Fibroblast of lung (primary cell): ENCODE measurements at places on chromosomes 2 and 18. TPM values are rescaled to one million over a fixed set of nuclear protein-coding genes. Genes with fewer than 3 reads are reported as not detected.

- H3K4me3 ChIP-seq = no peak overlapping the region
- H3K27ac ChIP-seq = no peak overlapping the region
- DNase-seq = no peak
- H3K4me1 ChIP-seq = no peaks in the 10 kb centered on the region
- H3K27me3 ChIP-seq = no peaks in the 10 kb centered on the region
These were observed 214.2 kb downstream of the BCL11A start for GRCh38 chr2:60339286-60339685.

DNA sequence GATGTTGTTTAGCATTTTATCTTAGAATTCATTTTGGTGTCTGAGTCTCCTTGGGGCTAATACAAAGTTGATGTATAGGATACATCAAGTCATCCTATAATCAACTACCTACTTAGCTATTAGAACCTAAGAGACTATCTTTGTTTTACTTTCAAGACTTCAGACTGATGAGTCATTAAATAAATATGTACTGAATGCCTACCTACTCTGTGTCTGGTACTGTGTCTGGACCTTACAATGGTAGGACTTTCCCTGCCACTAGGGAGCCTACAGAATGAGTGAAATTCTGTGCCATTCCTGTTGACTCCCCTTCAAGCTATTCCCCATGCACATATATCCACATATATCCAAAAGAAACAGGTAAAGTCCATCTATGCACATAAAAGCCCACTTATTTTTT lies 114.5 kb downstream of the ERBB4 start:
- no peak for DNase-seq
- no peak overlapping the region for H3K27ac ChIP-seq
- H3K36me3 ChIP-seq = no peaks in the 10 kb centered on the region
- no peak overlapping the region for H3K4me3 ChIP-seq

- H3K27me3 ChIP-seq = no peaks in the 10 kb centered on the region
- no peaks in the 10 kb centered on the region for H3K36me3 ChIP-seq
- no peaks in the 10 kb centered on the region for H3K4me1 ChIP-seq
- H3K4me3 ChIP-seq = no peak overlapping the region
- DNase-seq = no peak
These were observed 10.5 kb downstream of the MAP3K2 start for GRCh38 chr2:127377262-127377661.

- H3K4me3 ChIP-seq = no peak overlapping the region
- no peak overlapping the region for H3K27ac ChIP-seq
- H3K27me3 ChIP-seq = no peaks in the 10 kb centered on the region
- H3K36me3 ChIP-seq = no peaks in the 10 kb centered on the region
- H3K4me1 ChIP-seq = no peaks in the 10 kb centered on the region
These were observed 12.4 kb upstream of the ZFP36L2 start for GRCh38 chr2:43238813-43239212.

- H3K36me3 ChIP-seq = no peaks in the 10 kb centered on the region
- H3K4me1 ChIP-seq = no peaks in the 10 kb centered on the region
- no peak overlapping the region for H3K27ac ChIP-seq
- no peaks in the 10 kb centered on the region for H3K27me3 ChIP-seq
These were observed 1071.4 kb upstream of the FAM98A start for GRCh38 chr2:34670482-34670881.

GRCh38 chr2:11554399-11554716 lies 20.5 kb downstream of the GREB1 start:
- H3K36me3 ChIP-seq = no peaks in the 10 kb centered on the region
- DNase-seq = no peak
- H3K4me3 ChIP-seq = no peak overlapping the region
- no peaks in the 10 kb centered on the region for H3K4me1 ChIP-seq
- peaks cover 8% of the 10 kb centered on the region for H3K27me3 ChIP-seq
- H3K27ac ChIP-seq = no peak overlapping the region

DNA sequence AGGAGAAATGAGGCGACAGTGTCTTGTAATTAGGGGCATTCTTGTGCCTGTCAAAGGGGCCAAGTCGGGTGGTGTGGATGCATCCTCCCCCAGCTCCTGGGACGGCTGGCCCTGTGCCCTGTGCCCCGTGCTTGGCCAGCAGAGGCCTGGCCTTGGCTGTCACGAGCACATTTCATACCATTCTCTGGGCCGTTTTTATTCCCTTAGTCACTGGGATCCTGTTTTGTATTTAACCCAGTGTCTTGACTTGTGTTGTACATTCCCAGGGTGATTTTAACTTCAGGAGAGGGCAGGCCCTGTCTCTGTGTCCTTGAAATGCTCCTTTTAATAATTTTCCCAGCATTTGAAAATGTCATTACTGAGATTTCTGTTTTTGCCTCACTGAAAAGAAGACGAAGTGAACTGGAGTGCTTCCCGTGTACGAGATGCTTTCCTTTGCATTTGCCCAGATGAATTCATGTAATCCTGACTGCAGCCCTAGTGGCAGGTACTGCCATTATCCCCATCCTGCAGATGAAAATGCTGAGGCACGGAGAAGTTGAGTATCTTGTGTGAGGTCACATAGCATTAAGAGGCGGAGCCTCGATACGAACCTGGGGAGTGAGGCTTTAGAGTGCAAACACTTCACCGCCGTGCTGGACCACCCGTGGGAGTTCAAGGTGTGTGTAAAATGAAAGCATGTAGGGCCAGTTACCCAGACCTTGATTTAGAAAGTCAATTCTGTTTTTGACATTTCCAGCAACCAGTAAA lies 57.0 kb downstream of the SH3RF3 start:
- H3K4me1 ChIP-seq = peaks cover 19% of the 10 kb centered on the region
- H3K36me3 ChIP-seq = no peaks in the 10 kb centered on the region
- H3K27me3 ChIP-seq = no peaks in the 10 kb centered on the region
- H3K27ac ChIP-seq = peak overlapping the region; percentile 88

GRCh38 chr2:20588918-20589871 lies 61.7 kb downstream of the HS1BP3 start:
- H3K27ac ChIP-seq = no peak overlapping the region
- H3K4me1 ChIP-seq = peaks cover 46% of the 10 kb centered on the region
- DNase-seq = no peak
- no peaks in the 10 kb centered on the region for H3K27me3 ChIP-seq

DNA sequence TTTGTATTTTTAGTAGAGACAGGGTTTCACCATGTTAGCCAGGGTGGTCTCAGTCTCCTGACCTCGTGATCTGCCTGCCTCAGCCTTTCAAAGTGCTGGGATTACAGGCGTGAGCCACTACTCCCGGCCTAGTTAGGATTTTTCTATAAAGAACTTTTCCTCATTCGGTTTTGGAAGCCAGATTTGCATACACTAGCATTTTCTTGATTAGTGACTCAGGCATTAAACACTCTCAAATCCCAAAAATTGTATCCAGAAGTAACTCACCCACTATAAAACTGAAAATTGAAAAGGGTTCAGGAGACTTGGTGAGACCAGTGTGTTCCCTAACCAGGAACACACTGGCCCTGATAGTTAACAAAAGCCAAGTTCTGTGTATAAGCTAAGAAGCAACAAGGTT lies 25.2 kb downstream of the EIF2AK3 start:
- DNase-seq = peak; percentile 20
- H3K36me3 ChIP-seq = no peaks in the 10 kb centered on the region
- no peaks in the 10 kb centered on the region for H3K27me3 ChIP-seq

GRCh38 chr2:217069263-217070042 lies 209.6 kb upstream of the TNP1 start:
- no peak overlapping the region for H3K4me3 ChIP-seq
- no peak overlapping the region for H3K27ac ChIP-seq
- no peaks in the 10 kb centered on the region for H3K27me3 ChIP-seq
- no peaks in the 10 kb centered on the region for H3K36me3 ChIP-seq
- DNase-seq = no peak
- peaks cover 7% of the 10 kb centered on the region for H3K4me1 ChIP-seq

- no peak overlapping the region for H3K4me3 ChIP-seq
- no peaks in the 10 kb centered on the region for H3K4me1 ChIP-seq
- no peaks in the 10 kb centered on the region for H3K27me3 ChIP-seq
- no peak for DNase-seq
- no peak overlapping the region for H3K27ac ChIP-seq
These were observed 63.5 kb upstream of the CNTNAP5 start for GRCh38 chr2:123961576-123961975.

DNA sequence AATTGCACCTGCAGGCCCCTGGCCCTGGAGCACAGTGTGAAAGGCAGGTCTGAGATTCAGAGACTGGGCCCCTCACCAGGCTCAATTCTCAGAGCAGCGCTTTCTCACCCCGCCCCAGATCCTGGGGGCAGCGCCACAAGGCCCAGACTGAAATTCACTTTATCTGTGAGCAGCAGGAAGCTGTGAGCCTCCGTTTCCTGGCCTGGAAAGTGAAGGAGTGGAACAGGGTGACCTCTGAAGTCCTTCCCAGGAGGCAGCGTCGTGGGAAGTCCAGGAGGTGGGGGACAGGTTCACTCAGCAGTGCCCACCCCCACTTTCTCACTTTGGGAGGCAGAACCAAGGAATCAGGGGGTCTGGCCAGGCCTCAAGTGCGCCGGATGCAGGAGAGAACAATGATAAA lies 235.4 kb downstream of the NDUFA10 start:
- no peak overlapping the region for H3K4me3 ChIP-seq
- H3K27ac ChIP-seq = no peak overlapping the region
- no peaks in the 10 kb centered on the region for H3K36me3 ChIP-seq
- no peaks in the 10 kb centered on the region for H3K27me3 ChIP-seq
- DNase-seq = no peak

DNA sequence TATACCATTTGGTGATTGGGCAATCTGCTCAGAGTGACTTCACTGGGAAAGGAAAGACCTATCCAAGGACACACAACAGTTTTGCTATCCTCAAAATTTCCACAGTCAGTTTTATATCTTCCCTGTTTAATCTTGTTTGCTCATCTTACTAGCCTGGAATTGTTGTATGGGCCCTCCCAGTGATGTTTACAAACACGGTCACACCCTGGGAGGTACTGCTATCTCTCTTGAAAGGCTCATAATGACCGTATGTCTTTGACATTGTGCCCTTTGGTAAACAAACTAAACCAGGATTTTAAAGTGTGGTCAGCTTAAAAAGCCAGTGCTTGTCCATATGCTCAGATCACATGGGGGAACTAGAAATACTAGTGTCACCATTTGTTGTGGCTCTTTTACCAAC lies 277.0 kb downstream of the CDH2 start:
- no peaks in the 10 kb centered on the region for H3K27me3 ChIP-seq
- DNase-seq = no peak
- no peaks in the 10 kb centered on the region for H3K36me3 ChIP-seq
- H3K27ac ChIP-seq = no peak overlapping the region
- H3K4me1 ChIP-seq = no peaks in the 10 kb centered on the region

DNA sequence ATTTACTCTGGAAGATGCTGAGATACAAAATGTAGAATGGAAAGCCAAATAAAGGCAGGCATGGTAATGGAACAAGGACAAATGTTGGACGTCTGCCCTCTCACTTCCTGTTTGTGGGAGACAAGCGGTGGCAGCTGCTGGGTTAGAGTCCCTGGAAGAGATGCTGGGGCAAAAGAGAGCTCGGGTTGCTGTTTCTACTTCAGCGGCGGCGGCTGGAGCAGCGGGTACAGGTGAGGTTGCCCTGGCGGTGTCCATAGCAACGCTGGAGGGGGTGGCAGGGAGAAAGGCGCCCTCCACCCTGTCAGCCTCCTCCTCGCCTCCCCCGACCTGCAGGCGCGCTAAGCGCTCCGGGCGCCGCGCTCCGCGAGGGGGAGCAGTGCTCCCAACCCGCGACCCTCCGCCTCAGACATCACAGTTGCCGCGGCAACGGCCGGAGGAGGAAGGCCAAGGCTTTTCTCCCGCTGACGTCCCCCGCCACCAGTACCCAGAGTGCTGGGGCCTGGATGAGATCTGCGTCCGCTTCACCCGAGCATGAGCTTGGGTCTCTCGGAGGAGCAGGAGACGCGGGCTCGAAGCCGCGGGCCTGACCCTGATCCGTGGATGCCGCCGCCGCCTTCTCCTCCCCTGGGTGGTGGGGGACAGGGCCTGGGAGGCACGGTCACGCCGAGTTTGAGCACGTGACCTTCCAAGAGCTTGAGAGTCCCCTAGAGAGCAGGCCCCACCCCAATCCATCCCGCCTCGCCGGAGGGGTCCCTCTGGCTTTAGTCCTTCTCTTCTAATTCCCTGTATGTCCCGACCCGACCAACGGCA lies 65.6 kb downstream of the NOL4 start:
- peaks cover 3% of the 10 kb centered on the region for H3K4me1 ChIP-seq
- peak overlapping the region; percentile 45 for H3K4me3 ChIP-seq
- peak; percentile 36 for DNase-seq

DNA sequence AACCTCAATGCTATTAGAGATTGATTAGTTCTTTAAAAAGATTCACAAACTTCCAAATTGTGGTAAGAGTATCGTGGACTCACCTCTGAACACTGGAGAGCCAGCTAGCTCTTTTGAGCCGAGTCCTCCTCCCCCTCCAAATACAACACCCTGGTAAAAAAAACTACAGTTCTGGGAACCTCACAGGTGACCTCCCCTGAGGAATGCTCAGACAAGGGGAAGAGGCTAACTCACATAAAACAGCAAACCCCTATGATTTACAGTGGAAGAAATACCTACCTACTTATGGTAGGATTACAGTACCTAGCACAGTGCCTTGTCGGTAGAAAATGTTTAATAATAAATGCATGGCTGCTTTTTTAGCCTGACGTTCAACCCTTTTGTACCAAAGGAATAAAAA lies 8.4 kb downstream of the ZNF24 start:
- H3K27ac ChIP-seq = no peak overlapping the region
- no peak overlapping the region for H3K4me3 ChIP-seq
- H3K36me3 ChIP-seq = peaks cover 21% of the 10 kb centered on the region
- no peak for DNase-seq

DNA sequence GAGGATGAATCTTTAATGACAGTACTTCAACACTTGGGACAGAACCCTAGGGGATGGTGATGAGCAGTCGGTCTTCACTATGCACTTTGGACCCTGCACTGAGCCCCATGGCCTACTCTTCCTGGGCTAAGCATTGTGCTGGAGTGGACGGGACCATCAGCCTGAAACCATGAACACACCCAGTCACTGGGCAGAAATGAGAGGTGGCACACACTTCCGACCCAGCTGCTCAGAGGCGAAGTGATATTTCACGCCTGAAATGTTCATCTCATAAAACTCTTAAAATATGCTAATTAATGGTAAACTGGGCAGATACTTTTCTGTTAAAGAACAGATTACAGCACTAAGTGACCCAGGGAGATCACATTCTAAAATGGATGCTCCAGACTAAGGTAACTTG lies 150.3 kb upstream of the NDUFV2 start:
- H3K4me1 ChIP-seq = peaks cover 15% of the 10 kb centered on the region
- no peak overlapping the region for H3K4me3 ChIP-seq
- H3K27ac ChIP-seq = peak overlapping the region; percentile 15
- DNase-seq = no peak

- H3K4me1 ChIP-seq = peaks cover 34% of the 10 kb centered on the region
- peak overlapping the region; percentile 97 for H3K27ac ChIP-seq
- peak; percentile 85 for DNase-seq
- H3K4me3 ChIP-seq = no peak overlapping the region
These were observed 47.4 kb upstream of the SMAD7 start for GRCh38 chr18:48997985-48998831.

GRCh38 chr2:54738281-54738680 lies 14.8 kb downstream of the EML6 start:
- H3K27ac ChIP-seq = no peak overlapping the region
- H3K36me3 ChIP-seq = no peaks in the 10 kb centered on the region
- H3K27me3 ChIP-seq = peaks cover 2% of the 10 kb centered on the region
- H3K4me3 ChIP-seq = no peak overlapping the region
- no peaks in the 10 kb centered on the region for H3K4me1 ChIP-seq

GRCh38 chr2:164281896-164282295 lies 339.4 kb downstream of the GRB14 start:
- H3K36me3 ChIP-seq = no peaks in the 10 kb centered on the region
- no peaks in the 10 kb centered on the region for H3K4me1 ChIP-seq
- H3K27me3 ChIP-seq = no peaks in the 10 kb centered on the region
- H3K27ac ChIP-seq = no peak overlapping the region
- H3K4me3 ChIP-seq = no peak overlapping the region

The TMEM200C gene
- 0.17 and 0.26 TPM in 2 replicates for total RNA-seq

The GALNT14 gene
- under 0.01 and 0.83 TPM in 2 replicates for total RNA-seq

The POTEC gene
- total RNA-seq = not detected in 2 replicates

The NYAP2 gene
- total RNA-seq = under 0.01 TPM in 1 of 2 replicates, not detected in the other

The CRYGC gene
- not detected in 2 replicates for total RNA-seq

The ABHD1 gene
- total RNA-seq = 0.17 and 0.26 TPM in 2 replicates

The ERBB4 gene
- under 0.01 and 0.17 TPM in 2 replicates for total RNA-seq

The ABCG5 gene
- not detected in 2 replicates for total RNA-seq

The ANKRD36C gene
- 31.1 and 32.9 TPM in 2 replicates for total RNA-seq
